ENCODE measurements at places on chromosomes 16 and 17. TPM values are rescaled to one million over a fixed set of nuclear protein-coding genes. Genes with fewer than 3 reads are reported as not detected.

GSG1L gene
- not detected for total RNA-seq

FOXL1 gene
- total RNA-seq: not detected

MMP2 gene
- total RNA-seq: not detected

ZNF785 gene
- 8.5 TPM for total RNA-seq

ARHGDIG gene
- not detected for total RNA-seq

GAS7 gene
- 5.2 TPM for total RNA-seq

FSCN2 gene
- 0.65 TPM for total RNA-seq

KCNJ12 gene
- total RNA-seq: not detected

ITGAL gene
- 322 TPM for total RNA-seq

ODAD4 gene
- 3.7 TPM for total RNA-seq

Measured in T-helper 17 cell (primary cell).